ENCODE measurements at places on chromosomes 7 and 10. TPM values are rescaled to one million over a fixed set of nuclear protein-coding genes. Genes with fewer than 3 reads are reported as not detected.

- DNase-seq = no peak
Observed at GRCh38 chr10:68474021-68474420, 2.2 kb upstream of the DNA2 start.

GRCh38 chr7:106777674-106778299 is 87.3 kb upstream of the PIK3CG start:
- DNase-seq = no peak

DNA sequence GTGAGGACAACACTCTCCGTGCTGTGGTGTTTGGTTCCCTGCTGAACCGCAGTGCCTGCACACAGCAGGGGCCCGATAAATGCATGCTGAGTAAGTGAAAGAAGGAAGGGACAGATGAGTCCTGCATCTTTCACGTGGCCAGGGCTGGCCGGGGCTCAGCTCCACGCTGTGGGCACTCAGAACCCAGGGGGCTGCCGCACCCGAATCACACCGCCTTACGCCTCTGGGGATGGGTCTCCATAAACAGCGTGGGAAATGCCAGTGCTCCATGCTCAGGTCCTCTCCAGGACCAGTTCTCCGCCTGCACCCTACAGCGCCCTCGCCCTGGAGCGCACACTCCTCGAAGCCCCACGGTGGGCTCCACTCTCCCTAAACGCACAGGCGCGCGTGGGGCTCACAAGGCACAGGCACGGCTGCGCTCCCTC is 38.1 kb downstream of the RASGEF1A start:
- DNase-seq = no peak

- no peak for DNase-seq
Observed at GRCh38 chr10:71388171-71388570, 8.5 kb upstream of the CDH23 start.

GRCh38 chr7:151453326-151453791 is 13.4 kb upstream of the CRYGN start:
- DNase-seq = no peak

GRCh38 chr10:46543466-46544377 is 12.7 kb downstream of the GPRIN2 start:
- no peak for DNase-seq

DNA sequence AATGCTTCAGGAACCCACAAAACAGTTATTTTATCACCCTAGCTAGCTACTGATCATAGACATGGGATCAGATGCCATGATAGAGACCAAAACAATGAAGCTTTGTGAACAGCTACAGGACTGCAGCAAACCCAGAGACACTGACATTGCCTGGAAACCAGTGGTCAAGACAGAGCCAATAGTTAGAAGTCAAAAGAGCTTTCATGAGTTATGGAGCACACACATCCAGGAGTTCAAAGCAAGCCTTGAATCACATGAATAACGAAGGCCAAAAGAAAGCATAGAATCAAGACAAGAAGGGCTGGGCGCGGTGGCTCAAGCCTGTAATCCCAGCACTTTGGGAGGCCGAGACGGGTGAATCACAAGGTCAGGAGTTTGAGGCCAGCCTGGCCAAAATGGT is 34.5 kb upstream of the GSAP start:
- DNase-seq = no peak

- DNase-seq = no peak
Observed at GRCh38 chr10:75435291-75435690, 3.9 kb downstream of the LRMDA start.

- DNase-seq = no peak
Observed at GRCh38 chr7:157006205-157006747, 4.2 kb downstream of the MNX1 start.

DNA sequence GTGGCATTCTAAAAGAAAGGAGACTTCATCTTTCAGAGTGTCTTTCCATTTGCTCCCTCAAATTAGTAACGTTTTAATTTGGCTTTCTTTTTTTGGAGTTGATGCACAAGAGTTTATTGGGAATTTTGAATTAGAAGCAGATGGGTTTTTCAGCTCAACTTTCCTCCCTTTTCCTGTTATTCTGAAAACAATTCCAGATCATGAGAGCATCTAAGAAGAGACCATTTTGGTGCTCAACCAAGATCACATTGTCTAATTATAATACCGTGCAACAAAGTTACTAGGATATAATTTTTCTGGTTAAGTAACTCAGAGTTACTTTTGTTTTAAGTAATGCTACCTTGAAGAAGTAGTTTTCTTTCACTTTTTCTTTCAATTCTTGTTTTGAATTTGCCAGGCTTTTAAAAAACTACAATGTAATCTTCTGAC is 396.6 kb upstream of the KLF6 start:
- no peak for DNase-seq

The DGKI gene
- polyA plus RNA-seq = 1.7 TPM

The NEUROD6 gene
- 0.14 TPM for polyA plus RNA-seq

The PTPRN2 gene
- polyA plus RNA-seq = 7.7 TPM

The MPP7 gene
- polyA plus RNA-seq = 6.9 TPM

The MLLT10 gene
- 45.1 TPM for polyA plus RNA-seq
